ENCODE measurements at places on chromosomes 5 and 9.
A peak's percentile ranks its signal among the peaks of the same experiment; 100 is the strongest.

DNA sequence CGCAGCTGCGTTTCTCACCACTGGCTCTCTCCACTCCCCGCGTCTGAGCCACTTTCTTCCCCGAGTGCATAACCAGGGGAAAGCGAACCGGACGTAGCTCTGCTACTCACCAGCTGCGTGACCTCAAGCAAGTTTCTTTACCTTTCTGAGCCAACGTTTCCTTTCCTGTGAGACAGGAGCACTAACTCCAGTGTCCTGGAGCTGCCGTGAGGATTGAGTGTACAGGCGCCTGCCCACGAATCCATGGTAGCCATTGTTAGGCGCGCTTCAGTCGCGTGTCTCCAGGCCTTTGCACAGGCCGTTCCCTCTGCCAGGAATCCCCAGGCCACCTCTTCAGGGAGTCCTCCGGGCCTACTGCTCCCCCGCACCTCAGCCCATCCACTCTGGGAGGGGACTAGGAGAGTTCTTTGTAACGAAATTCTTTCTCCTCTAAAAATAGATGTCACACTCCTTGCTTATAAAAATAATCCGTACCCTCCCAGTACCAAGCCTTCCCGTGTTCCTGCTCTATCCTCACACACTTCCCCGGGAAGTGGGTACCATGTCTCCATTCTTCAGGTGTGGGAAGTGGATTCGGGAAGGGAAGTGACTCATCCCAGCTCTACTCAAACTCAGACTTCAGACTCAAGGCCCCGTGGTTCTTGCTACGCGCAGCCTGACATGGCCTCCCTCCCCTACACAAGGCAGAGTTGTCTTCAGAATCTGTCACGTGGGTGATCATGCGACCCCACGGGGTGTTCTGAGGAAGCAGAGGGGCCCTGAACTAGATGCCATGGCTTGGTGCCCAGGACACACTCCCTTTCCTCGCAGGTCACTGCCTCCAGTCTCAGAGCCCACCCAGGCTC is 16.1 kb upstream of the CRB2 start:
- no peak for DNase-seq

DNA sequence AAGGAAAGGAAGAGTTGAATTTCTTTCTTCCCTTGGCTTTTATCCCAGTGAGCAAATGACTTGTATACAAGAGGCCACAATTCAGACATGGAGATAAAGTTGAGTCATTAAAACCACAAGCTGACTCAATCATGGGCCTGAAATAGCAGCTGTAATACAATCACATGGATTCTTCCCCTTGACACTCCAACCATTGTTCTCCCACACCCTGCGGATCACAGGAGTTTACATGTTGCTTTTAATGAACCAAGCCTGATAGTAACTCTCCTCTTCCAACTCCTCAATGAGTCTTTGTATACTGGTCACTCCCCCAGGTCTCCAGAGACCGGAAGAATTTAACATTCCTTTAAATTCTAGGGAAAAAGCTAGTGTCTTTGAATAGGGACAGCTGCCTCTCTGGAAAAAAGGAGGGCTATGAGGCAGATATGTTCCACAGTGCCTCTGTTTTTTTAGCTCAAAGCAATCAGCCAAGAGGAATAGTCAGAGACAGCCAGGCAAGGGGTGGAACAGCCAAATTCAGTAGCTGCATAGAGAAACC is 32.4 kb downstream of the PCDHGC5 start:
- DNase-seq: no peak

GRCh38 chr9:136655536-136656182 is 7.1 kb upstream of the EGFL7 start:
- DNase-seq: peak; percentile 91

DNA sequence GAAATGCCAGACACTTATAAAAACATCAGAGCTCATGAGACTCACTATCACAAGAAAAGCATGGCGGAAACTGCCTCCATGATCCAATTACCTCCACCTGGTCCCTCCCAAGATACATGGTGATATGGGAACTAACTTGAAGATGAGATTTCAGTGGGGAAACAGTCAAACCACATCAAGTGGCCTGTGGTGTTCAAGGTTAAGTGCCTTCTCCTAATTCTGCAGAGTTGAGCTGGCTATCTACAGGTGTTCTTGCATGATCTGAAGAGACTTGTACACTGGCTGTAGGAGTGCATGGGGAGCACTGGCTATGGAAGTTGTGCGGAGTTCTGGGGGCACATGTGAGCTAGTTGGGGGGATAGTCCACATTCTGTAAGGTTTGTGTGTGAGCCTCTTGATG is 34.0 kb upstream of the CKS2 start:
- no peak for DNase-seq

DNA sequence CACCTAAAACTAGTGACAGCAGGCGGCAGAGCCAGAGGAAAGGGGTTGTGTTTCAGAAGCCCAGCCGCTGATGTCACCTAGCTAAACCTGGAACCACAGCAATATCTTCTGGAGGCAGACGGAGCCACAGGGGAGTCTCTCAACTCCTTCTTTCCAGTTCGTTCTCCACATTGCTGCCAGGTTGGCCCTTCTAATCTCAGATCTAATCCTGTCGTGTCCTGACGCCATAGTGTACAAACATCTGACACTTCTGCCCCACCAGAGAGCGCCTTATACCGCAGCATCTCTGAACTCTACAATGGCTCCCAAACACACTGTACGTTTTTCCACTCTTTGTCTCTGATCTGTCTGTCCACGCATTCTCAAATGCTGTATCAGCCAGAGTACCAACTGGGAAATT is 240.0 kb downstream of the SMARCA2 start:
- DNase-seq: no peak

GRCh38 chr9:127753622-127754021 is 18.5 kb upstream of the TOR2A start:
- no peak for DNase-seq

DNA sequence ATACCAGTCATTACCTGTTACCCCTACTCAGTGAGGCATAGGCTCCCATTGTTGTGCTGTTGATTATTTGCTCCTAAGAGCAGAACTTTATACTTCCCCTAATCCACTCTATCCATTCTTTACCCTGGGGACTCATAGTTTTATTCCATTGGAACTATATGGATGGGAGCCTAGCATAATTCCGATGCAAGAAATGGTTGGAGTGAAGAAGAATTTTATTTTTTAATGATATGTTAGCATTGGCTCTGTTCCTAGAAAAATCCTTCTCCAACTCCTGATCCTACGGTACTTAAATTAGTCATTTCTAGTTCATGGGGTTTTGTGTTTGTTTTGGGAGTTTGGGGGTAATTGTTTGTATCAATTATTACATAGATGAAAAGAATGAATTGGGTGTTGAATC is 191.5 kb downstream of the GOLPH3 start:
- no peak for DNase-seq
